Activated T-cell treated with anti-CD3 and anti-CD28 coated beads, Interleukin-2, amount 50 U/mL, for 1 hour (primary cell): ENCODE measurements at places on chromosomes 13 and 19.

GRCh38 chr13:83340170-83340569 lies 542.1 kb downstream of the SLITRK1 start:
- no peak for DNase-seq

- no peak for DNase-seq
Measured at GRCh38 chr13:49569993-49570689, 15.2 kb downstream of the RCBTB1 start.

GRCh38 chr19:50490991-50491472 lies 14.4 kb upstream of the GARIN5A start:
- no peak for DNase-seq

GRCh38 chr13:77033717-77034302 lies 6.9 kb upstream of the FBXL3 start:
- DNase-seq = no peak

GRCh38 chr19:16428372-16429036 lies 43.3 kb downstream of the EPS15L1 start:
- DNase-seq = no peak

GRCh38 chr13:100898431-100898830 lies 223.8 kb upstream of the TMTC4 start:
- DNase-seq = no peak

GRCh38 chr19:7489609-7490044 lies 792 bp upstream of the PEX11G start:
- DNase-seq = no peak

- no peak for DNase-seq
Measured at GRCh38 chr13:80029170-80029569, 311.8 kb downstream of the SPRY2 start.

DNA sequence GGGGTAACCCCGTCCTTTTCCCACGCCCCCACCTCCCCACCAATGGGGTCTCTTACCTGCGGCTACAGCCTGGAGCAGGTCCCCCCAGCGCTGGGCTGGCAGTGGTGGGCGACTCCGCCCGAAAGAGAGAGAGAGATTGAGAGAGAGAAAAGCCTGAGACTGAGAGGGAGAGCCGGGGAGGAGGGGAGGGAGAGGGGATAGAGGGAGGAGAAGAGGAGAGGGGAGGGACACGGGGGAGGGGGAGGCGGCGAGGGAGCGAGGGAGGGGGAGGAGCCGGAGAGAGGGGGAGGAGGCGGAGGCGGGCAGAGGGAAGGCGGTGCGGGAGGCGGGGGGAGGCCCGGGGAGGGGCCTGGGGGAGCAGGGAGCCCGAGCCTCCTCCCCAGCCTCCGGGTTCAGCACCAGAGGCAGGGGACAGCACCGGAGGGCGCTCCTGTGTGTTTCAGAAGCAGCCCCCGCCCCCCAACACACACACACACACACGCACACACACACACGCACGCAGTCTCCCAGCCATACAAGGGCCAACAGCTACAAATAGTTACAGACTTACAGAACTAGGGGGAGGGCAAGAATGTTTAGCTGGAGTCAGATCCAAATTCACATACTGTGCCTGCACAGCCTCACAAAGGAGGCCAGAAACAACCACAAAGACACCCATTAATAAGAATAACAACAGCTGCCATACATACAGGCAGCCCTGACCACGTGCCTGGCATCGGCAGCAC lies at the start of gene SLC8A2:
SLC8A2 (minus strand) TSS at position 161 of the 725 bp plus-strand sequence. CDS start 5,490 bp downstream, outside the sequence.
- DNase-seq = peak; percentile 62

DNA sequence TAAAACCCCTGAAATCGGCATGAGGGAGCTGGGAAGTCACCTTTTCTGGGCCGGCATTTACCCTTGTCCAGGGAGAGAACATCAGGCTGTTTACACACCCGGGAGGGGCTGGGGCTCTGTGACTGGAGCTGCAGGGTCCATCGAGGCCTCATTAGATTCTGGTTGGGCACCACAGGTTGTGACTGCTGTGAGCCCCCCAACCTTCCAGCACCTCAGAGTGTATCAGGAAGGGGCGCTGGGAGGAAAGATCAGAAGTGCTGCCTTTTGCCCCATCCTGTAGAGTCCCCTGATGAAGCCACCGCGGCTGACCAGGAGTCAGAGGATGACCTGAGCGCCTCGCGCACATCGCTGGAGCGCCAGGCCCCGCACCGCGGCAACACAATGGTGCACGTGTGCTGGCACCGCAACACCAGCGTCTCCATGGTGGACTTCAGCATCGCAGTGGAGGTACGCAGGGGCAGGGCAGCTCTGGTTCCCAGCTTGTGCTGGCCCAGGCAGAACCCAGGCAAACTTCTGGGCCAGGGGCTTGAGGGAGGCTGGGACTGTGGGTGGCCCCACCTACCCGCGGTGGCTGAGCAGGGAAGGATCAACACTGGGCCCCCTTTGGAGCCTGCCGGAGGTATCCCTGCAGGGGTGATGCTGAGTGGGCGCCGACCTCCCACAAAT lies 136.4 kb downstream of the STK24 start:
- no peak for DNase-seq

DNA sequence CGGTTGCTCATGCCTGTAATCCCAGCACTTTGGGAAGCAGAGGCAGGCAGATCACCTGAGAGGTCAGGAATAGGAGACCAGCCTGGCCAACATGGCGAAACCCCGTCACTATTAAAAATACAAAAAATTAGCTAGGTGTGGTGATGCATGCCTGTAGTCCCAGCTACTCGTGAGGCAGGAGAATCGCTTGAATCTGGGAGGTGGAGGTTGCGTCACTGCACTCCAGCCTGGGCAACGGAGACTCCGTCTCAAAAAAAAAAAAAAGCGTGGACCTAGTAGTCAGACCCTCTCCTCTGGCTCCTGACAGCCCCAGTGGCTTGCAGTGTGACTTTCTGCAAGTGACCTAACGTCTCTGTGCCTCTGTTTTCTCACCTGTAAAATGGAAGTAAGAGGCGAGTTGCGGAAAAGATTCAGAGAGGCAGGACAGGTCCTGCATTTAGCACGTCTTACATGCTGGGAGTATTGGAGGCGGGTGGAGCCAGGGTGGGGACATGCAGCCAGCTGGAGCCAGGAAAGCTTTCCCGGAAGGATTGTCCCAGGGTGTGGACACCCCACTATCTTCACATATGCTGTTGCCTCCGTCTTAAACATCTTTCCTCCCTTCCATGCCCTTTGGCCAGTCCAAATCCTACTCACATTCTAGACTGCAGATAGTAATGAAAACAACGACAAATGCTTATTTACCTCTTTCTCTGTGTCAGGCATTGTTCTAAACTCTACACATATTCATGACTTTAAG lies 2.9 kb downstream of the TUBB4A start:
- DNase-seq = no peak

DNA sequence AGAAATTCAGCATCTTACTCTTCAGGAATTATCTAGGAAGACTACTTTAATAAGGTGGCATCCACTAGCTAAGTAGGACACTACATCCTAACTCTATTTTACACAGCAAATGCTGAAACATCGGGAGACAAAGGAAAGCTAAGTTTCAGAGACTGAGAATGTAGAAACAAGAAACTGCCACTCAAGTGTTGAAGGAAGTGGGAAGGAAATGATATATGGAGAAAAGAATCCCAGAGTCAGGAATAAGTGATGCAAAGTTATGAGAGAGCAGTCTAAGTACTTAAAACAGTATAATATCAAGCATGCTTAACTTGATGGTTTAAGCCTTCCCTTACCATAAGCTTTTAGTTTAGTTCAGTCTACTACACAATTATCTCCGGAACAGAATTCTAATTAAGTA lies 52.4 kb downstream of the RBM26 start:
- DNase-seq = no peak

GRCh38 chr13:97130190-97130589 lies 91.9 kb upstream of the MBNL2 start:
- no peak for DNase-seq
